Fibroblast of skin of abdomen (primary cell): ENCODE measurements at places on chromosomes 3 and 15.

GRCh38 chr3:14744556-14744955 is 69.6 kb downstream of the C3orf20 start:
- DNase-seq: no peak

DNA sequence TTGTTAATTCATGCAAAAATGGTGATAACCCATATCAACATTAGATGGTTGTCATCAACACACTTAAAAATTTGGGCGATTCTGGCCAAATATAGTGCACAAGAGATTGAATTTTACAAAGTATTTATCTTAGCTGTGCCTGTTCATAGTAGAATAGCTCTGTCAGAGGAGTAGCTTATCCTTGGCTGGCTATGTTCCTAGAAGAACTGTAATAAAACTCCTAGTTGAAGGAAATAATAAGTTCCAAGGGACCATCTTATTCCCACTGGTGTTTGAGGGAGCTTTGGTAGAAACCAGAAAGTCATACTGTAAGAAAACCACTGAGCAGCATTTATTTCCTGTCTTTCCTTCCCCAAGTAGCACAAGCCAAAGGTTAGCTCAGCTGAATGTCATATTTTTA is 201.8 kb downstream of the GRM7 start:
- no peak for DNase-seq

- no peak for DNase-seq
These were observed 29.1 kb downstream of the IP6K1 start for GRCh38 chr3:49757197-49757596.

- DNase-seq: peak; percentile 24
These were observed 72.9 kb downstream of the ANXA2 start for GRCh38 chr15:60324706-60325438.

DNA sequence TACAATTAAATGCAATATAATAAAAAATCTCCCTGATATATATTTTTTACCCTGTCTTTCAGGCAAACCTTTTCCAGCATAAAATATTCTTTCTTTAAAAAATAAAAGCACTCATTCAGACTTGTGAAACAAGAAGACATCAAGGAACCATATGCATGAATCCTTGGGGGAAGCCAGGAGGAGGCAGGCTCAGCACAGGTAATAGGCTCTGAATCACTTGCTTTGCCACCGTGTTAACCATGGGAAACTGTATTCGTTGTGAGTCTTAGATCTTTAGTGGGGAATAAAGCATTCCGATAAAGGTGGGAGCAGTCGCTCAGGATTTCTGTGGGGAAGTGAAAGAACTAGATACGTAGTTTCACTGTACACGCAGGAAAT is 42.4 kb downstream of the FBN1 start:
- no peak for DNase-seq
